CD4-positive, alpha-beta T cell treated with Interleukin-6 for 4 hours (primary cell): ENCODE measurements at places on chromosomes 11 and 22.

DNA sequence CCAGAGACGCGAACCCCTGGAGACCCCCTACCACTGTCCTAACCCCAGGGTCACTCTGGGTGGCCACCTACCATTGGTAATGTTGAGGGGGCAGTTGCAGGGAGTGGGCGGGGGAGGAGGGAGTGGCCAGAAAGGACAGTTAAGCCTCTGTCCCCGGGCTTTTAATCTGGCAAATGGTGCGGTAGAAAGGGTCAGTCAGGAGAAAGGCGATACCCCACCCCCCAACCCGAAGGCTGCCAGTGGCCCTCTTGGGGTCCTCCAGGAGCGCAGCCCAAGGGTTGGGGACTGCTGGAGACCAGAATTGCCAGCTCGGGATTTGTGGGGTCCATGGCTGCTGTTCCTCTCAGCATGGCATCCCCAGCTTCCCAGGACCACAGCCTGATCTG, 742 bp downstream of the P2RY2 start:
- no peak for DNase-seq

- no peak for DNase-seq
Observed at GRCh38 chr22:36415415-36416168, 27.8 kb upstream of the MYH9 start.

- no peak for DNase-seq
Observed at GRCh38 chr11:44171518-44171917, 76.0 kb downstream of the EXT2 start.

GRCh38 chr11:46055371-46055770, 65.9 kb downstream of the PHF21A start:
- no peak for DNase-seq

- no peak for DNase-seq
Observed at GRCh38 chr11:67002921-67003411, 20.0 kb upstream of the SYT12 start.

DNA sequence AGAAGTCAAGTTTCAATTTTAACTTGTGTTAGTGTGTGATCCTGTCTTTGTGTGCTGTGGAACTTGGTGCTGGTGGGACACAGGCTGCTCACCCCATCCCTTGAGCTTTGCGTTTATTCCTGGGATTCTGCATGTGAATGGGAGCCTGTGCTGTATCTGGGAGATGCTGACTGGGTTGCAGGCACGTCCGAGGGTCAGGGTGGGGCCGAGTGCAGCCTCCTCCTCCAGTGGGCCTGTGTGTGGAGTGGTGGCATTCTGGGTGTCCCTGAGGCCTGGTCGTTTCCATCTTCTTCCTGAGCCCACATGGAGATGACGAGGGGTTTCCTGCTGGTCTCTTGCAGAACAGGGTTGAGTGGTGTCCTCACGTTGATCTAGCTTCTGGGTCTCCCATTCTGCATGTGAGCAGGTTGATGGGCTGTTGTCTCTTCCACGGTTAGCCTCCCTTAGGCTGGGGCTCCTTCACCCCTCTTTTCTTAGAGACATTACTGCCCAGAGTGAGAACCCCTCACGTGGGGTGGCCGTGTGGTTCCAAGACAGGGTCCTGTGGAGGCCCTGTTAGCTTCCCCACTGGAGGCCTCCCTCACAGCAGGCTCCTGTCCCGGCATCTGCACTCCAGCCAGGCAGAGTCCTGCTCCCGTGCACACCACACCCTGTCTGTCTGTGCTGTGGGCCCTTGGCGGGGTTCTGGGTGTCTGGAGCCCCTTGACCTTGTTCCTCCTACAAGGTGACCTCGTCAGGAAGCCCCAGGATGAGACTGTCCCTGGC, 4.9 kb downstream of the PTDSS2 start:
- no peak for DNase-seq

DNA sequence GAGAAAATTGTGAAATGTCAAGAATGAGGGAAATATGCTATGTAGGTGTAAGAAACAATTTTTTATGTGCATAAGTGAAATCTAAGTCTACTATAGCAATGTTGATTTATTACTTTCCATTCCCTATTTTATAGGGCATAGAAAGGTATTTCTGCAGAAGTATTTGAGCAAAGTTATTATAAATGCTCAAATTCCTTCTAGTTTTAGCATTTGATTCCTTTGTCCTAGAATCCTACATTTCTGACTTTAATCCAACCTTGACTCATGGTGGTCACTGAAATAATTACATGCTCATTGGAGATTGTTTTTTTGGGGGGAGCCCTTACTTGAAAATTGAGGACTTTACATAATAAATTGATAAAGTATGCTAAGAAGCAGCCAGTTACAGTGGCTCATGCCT, 716.6 kb upstream of the LUZP2 start:
- DNase-seq: no peak

DNA sequence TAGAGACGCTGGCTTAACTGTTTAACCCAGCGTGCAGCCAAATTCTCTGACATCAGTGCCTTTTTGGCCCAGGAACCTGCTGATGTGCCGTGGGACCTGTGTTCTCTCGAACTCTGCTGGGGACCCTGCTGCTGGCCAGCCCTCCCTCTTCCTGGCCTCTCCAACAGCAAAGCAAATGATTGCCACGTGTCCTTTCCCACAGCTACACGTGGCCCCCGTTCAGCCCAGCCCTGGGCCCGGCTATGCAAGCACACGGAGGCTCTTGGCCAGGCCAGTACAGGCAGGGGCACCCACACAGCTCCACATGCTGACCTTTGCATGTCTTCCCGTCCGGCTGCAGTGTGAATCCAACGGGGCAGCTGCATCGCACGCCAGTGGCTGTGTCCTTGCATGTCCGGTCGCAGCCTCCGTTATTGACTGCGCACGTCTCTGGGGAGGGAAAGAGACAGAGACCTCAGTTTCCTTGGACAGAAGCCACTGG, 51.6 kb upstream of the TTLL12 start:
- no peak for DNase-seq

- no peak for DNase-seq
Observed at GRCh38 chr11:117639601-117640000, 157.4 kb downstream of the DSCAML1 start.

GRCh38 chr11:114137838-114138237, 78.3 kb downstream of the ZBTB16 start:
- no peak for DNase-seq
